T-helper 17 cell (primary cell): ENCODE measurements at places on chromosomes 5 and 9.

- H3K4me1 ChIP-seq = no peaks in the 10 kb centered on the region
- peaks cover 7% of the 10 kb centered on the region for H3K27me3 ChIP-seq
- H3K36me3 ChIP-seq = no peaks in the 10 kb centered on the region
- H3K27ac ChIP-seq = no peak overlapping the region
Measured at GRCh38 chr5:158322620-158323019, 463.7 kb upstream of the CLINT1 start.

GRCh38 chr9:130570208-130570607 lies 9.2 kb upstream of the FUBP3 start:
- DNase-seq = no peak
- H3K4me3 ChIP-seq = no peak overlapping the region
- peaks cover 13% of the 10 kb centered on the region for H3K27me3 ChIP-seq
- H3K27ac ChIP-seq = no peak overlapping the region
- no peaks in the 10 kb centered on the region for H3K4me1 ChIP-seq

- no peak for DNase-seq
- H3K36me3 ChIP-seq = no peaks in the 10 kb centered on the region
- H3K27ac ChIP-seq = no peak overlapping the region
- no peaks in the 10 kb centered on the region for H3K4me1 ChIP-seq
- no peak overlapping the region for H3K4me3 ChIP-seq
Measured at GRCh38 chr5:124089578-124089977, 577.6 kb downstream of the CSNK1G3 start.

DNA sequence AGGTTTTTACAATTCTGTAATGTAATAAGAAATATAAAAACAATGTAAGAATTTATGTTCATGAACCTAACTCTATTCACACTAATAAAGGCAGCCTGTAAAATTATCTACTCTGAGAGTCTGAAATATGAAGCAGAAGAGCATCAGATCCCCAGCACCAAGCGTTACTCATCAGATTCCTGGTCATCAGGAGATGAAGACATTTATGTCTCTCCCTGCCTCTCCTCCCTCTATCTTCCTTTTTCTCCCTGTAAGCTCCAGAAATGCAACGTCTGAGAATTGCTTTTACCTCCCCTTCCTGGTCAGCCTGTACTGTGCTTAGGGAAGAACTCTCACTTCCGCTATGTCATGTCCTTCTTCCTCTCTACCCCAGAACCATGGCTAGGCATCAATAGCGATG lies 114.4 kb upstream of the SLIT3 start:
- H3K4me3 ChIP-seq = no peak overlapping the region
- no peaks in the 10 kb centered on the region for H3K36me3 ChIP-seq
- no peak for DNase-seq
